ENCODE measurements at places on chromosomes 4 and X. TPM values are rescaled to one million over a fixed set of nuclear protein-coding genes. Genes with fewer than 3 reads are reported as not detected.

- no peak for DNase-seq
Observed at GRCh38 chr4:100146756-100147155, 43.5 kb downstream of the DDIT4L start.

GRCh38 chrX:57674861-57675260 lies 5.2 kb downstream of the NLRP2B start:
- no peak for DNase-seq

The BANK1 gene
- total RNA-seq, result not detected

- no peak for DNase-seq
Observed at GRCh38 chrX:9573282-9574106, 108.6 kb downstream of the TBL1X start.

DNA sequence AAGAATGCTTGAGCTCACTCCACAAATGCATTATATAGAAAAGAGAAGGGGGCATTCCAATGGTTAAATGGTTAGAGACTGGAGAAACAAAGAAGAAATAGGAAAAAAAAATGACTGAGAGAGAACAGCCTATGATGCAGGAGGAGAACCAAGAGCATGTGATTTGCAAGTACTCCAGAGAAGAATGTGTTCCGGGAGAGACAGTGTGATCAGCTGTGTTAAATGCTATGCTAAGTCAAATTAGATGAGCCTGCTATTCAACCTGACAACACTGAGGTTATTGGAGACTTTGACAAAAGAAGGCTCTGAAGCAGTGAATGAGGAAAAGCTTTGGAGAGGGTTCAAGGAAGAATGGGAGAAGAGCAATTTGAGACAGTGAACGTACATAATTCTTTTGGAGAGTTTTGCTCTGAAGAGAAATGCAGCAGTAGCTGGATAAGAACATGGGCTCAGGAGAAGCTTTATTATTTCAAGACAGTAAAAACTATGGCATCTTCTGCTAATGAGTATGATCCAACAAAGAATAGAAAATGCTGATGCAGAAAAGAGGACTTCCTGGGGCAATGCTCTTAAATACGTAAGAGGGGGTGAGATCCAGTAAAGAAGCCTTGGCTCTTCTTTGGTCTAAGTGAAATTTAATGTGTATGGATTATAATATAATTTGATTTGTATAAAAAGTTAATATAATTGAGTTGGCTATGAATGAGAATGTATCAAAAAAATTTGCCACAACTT lies 66.3 kb downstream of the PPP3CA start:
- no peak for DNase-seq

The TLR3 gene
- total RNA-seq, result 6.5 TPM

GRCh38 chr4:183321516-183321915 lies 710 bp downstream of the CLDN24 start:
- DNase-seq, result no peak

- peak; percentile 28 for DNase-seq
Observed at GRCh38 chr4:151031831-151032605, 16.9 kb upstream of the LRBA start.

The SMR3B gene
- not detected for total RNA-seq

GRCh38 chrX:95318882-95319281 lies 1365.8 kb upstream of the DIAPH2 start:
- DNase-seq, result peak; percentile 28

All from MCF 10A (cell line).